Thymus (tissue), 14 donors: ENCODE measurements at places on chromosomes 3 and 15. TPM values are rescaled to one million over a fixed set of nuclear protein-coding genes. Genes with fewer than 3 reads are reported as not detected.

- DNase-seq, result no peak
Measured at GRCh38 chr3:23985747-23986544, 40.9 kb downstream of the NR1D2 start.

Gene PLA2G4D
- 0.28 TPM for total RNA-seq

DNA sequence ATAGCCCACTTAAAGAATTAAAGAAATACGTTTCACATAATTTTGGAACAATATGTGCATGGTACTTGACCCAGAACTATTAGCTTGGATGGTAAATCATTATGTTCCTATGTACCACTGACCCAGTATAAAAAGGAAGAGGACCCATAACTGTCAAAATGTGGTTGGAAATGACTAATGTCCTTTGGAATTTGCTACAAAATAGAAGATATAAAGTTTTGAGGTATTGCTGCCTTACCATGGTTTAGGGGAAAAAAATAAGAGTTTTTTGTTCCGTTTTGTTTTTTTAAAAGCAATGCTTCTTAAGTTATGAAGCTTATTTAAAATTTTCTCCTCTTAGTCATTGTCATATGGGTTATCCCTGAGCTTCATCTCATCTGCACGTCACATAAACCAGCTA is 15.8 kb upstream of the TFDP2 start:
- no peak for DNase-seq

DNA sequence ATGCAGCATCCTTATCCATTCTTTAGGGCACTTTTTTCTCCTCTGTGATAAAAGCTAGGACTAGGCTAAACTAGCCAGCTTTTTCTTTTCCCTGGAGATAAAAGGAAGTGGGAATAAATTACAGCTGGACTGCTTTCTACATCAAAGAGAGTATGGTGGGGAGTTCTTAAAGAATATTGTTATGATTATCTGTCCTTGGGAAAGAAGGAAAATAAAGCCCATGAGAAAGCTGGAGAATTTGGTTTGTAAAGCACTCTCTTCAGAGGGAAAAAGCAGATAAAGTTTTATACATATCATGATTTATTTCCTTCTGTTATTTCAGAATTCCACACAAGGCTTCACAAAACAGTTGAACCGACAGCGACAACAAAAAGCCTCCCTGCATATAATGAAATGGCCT is 923.0 kb downstream of the DIPK2A start:
- no peak for DNase-seq

DNA sequence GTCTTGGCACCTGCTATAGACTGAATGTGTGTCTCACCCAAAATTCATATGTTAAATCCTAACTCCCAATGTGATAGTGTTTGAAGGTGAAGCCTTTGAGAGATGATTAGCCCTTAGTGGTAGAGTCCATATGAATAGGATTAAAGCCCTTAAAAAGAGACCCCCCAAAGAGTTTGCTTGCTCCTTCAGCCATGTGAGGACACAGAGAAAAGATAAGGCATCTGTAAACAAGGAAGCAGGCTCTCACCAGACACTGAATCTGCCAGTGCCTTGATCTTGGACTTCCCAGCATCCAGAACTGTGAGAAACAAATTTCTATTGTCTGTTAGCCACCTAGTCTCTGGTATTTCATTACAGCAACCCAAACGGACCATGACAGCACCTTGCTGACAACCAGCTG is 16.6 kb downstream of the KPNA1 start:
- DNase-seq, result no peak

DNA sequence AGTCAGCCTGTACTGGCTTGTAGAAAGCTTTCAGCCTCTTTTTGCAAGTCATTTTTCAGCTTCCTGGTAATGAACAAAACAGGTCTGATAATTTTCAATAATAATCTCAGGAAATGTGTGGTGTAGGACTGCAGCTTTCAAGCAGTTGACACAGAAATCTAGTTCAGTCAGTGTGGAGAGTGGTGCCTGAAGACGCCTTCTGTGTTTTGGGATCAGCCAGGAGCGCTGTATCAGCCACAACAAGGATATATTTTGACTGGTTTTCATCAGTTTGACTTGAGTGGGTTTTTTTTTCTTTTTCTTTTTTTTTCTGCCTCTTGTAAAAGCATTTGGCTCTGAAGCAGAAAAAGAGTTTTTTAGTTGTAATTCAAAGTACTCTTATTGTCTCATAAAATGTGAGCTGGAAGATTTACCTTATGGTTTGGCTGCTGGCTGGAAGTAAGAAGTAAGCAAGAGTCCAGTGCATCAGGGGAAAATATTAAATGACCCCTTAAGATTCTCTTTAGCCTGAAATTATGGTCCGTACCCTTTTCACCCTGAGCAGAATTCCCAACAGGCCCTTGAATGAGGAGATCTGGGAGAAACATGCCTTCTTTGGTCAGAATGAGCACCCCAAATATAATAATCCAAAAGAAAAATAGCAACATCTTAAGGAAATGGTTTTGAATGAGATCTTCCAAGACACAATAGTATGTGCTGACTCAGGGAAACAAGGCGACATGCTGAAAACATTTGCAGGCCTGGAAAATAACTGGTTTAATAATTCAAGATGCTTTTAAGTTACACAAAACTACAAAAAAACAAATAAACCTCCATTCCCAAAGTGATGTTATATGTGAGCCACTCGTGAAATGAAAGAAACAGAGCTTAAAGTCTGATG is 332.7 kb upstream of the ADAMTS9 start:
- no peak for DNase-seq

Gene HESX1
- total RNA-seq, result 2.0 TPM

Gene CCDC50
- total RNA-seq, result 22.0 TPM

DNA sequence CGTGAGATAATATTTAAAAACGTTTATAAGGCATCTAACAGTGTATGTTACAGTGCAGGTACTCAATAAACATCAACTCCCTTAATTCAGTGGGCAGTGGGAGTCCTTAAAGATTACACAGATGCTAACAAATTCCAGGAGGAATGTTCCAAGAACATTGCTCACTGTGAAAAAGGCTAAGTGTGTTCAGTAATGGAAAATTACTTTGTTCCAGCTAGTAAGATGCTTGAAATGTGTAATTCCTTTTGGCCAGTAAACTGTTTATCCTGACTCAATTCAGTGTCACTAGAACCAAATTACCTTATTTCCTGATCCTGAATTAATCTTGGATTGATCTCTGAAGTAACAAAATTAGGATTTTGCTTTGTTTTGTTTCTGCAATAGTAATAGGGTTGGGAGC is 54.2 kb upstream of the SEMA6D start:
- no peak for DNase-seq

Gene PTX3
- total RNA-seq, result 1.2 TPM

GRCh38 chr15:96818861-96819260 is 488.4 kb downstream of the NR2F2 start:
- no peak for DNase-seq

Gene CPNE4
- 0.33 TPM for total RNA-seq

GRCh38 chr3:146803745-146804144 is 198.6 kb upstream of the PLSCR5 start:
- no peak for DNase-seq

- DNase-seq, result no peak
Measured at GRCh38 chr3:155957412-155957880, 87.0 kb downstream of the GMPS start.

- DNase-seq, result no peak
Measured at GRCh38 chr3:172844428-172844827, 93.9 kb downstream of the ECT2 start.

GRCh38 chr15:69824877-69825406 is 272.8 kb downstream of the TLE3 start:
- DNase-seq, result no peak

Gene CLN6
- total RNA-seq, result 6.5 TPM

- no peak for DNase-seq
Measured at GRCh38 chr3:69364354-69364753, 21.5 kb downstream of the FRMD4B start.

DNA sequence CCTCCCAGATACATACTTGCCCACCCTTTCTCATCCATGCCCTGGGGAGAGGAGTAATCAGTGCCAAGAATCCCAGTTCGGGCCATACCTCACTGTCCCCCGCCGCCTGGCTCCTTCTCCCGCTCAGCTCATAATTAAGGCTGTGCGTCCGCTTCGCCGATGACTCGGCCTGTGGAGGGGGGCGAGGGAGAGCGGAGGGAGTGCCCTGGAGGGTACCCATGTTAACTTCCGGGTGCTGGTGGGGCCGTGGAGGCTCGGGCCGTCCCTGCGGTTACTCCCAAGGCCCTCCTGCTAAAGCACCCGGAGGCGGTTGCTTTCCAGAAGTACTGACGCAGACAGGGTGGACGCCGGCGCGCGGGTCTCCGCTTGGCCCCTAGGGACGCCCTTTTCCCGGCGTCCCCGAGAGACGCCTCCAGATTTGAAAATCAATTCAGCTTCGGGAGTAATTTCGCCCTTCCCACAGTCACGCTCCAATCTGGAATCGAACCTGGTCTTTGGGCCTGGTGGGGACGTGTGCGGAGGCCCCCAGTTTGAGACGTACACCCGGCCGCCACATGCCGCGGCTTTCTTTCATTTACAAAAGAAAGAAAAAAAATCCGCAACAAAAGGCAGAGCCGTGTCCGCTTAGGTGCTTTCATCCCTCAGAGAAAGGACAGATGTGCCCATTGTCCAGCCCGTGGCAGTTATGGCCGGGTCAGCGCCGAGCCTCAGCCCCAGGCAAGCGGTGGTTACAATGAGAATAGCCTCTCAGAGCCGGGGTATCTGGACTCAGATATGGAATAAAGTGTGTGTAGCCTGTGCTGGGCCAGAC is 1.0 kb upstream of the ONECUT1 start:
- DNase-seq, result no peak

GRCh38 chr3:45832699-45833098 is 9.2 kb downstream of the LZTFL1 start:
- no peak for DNase-seq

Gene MELTF
- total RNA-seq, result 4.3 TPM

Gene ILDR1
- total RNA-seq, result 0.76 TPM

GRCh38 chr15:90101130-90101968 is 919 bp downstream of the IDH2 start:
- no peak for DNase-seq

Gene WDR93
- total RNA-seq, result 0.09 TPM

DNA sequence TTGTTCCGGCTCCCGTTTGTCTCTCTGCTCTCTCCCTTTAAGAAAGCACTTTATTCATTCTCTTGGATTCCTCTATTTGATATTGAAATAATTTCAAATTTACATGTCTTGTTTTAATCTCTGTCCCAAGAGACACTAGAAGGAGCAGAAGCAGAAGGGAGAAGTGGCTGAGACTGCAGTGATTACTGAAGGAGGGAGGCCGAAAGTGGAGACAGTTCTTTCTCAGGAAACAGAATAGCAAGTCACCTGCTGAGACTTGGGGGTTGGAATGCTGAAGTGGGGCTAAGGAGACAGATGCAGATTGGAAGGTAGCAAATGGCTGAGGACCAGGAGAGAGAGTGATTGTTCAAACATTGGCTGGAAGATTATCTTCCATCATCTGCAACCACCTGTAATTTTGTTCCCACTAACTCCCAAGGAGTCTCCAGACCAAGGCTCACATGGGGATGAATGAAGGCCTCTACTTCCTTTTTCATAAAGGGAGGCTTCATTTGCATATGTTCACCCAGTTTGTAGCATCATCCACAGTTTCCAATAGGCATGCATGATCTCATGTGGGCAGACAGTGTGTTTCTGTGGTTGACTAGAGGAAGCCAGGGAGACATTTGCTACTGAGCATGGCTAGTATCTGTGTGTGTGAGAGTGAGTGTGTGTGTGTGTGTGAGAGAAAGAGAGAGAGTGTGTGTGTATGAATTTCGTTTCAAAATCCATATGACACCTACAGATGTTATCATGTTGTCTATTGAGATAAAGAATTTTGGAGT is 24.0 kb downstream of the LTF start:
- DNase-seq, result peak; percentile 52

Gene APOD
- 2.9 TPM for total RNA-seq
